ENCODE measurements at places on chromosomes 1 and 21.

GRCh38 chr1:241677201-241677600 lies 25.1 kb downstream of the WDR64 start:
- H3K27ac ChIP-seq = no peak overlapping the region
- H3K4me1 ChIP-seq = no peaks in the 10 kb centered on the region
- no peaks in the 10 kb centered on the region for H3K27me3 ChIP-seq
- no peak overlapping the region for H3K4me3 ChIP-seq

GRCh38 chr1:4214826-4215225 lies 314.8 kb upstream of the C1orf174 start:
- H3K4me1 ChIP-seq = no peaks in the 10 kb centered on the region
- no peaks in the 10 kb centered on the region for H3K36me3 ChIP-seq
- peak; percentile 16 for DNase-seq
- no peaks in the 10 kb centered on the region for H3K27me3 ChIP-seq
- H3K4me3 ChIP-seq = no peak overlapping the region

DNA sequence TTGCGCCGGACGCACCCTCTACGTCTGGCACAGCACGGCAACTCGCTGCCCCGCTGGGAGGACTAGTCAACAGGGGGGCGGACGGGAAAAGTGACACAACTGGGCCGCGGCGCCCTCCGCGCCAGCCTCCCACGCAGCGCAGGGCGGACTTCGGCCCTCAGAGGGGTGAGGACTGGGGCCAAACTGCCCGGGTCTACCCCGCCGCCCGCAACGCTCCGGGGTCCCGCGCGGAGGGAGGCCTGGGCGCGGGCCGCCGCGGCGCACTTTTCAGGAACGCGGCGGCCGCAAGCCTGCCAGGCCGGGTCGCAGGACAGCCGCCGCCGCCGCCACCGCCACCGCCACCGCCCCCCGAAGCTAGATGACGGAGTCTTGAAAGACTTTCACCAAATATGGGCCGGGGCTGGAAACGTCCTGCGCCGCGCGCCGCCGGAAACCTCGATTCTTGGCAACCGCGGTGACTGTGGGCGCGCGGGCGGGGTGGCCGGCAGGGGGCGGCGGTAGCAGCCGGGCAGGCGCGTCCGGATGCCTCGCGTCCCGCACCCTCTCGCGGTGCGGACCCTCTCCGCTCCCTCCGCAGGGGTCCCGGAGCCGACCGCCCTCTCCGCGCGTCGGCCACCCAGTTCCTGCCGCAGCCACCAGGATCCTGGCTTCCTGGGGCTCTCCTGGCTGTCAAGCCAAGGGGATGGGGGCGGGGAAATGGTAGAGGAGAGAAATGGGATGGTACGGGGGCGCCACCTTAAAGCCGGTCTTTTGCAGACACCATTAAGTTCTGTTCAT lies 3.7 kb upstream of the CCN1 start:
- H3K27me3 ChIP-seq = no peaks in the 10 kb centered on the region
- H3K4me1 ChIP-seq = peaks cover 5% of the 10 kb centered on the region
- H3K36me3 ChIP-seq = peaks cover 12% of the 10 kb centered on the region
- peak; percentile 96 for DNase-seq
- H3K27ac ChIP-seq = peak overlapping the region; percentile 96

- H3K4me3 ChIP-seq = no peak overlapping the region
- no peaks in the 10 kb centered on the region for H3K27me3 ChIP-seq
- H3K36me3 ChIP-seq = no peaks in the 10 kb centered on the region
Measured at GRCh38 chr21:39579734-39580332, 32.9 kb upstream of the B3GALT5 start.

- no peaks in the 10 kb centered on the region for H3K36me3 ChIP-seq
- no peaks in the 10 kb centered on the region for H3K4me1 ChIP-seq
- H3K4me3 ChIP-seq = no peak overlapping the region
- no peaks in the 10 kb centered on the region for H3K27me3 ChIP-seq
- DNase-seq = no peak
- no peak overlapping the region for H3K27ac ChIP-seq
Measured at GRCh38 chr21:32214654-32215305, 64.1 kb downstream of the MIS18A start.

DNA sequence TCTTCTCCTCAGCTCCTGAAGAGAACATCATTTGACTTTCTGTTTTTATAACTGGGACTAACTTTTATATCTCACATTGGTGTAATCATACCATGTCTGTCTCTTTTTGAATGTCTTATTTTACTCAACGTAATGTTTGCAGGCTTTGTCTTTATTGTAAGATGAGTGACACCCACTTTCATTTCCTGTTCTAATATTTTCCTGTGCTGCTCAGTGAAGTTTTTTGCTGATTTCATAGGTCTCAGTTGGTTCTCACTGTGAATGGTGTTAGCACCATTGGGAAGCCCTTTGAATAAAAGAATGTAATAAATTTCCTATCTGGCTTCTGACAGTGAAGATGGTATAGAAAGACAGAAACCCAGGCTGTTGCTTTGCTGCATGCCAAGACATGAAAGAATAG lies 84.0 kb downstream of the RAVER2 start:
- H3K27me3 ChIP-seq = no peaks in the 10 kb centered on the region
- H3K27ac ChIP-seq = no peak overlapping the region
- H3K4me3 ChIP-seq = no peak overlapping the region
- H3K4me1 ChIP-seq = no peaks in the 10 kb centered on the region
